ENCODE measurements at places on chromosomes 1 and 21.

DNA sequence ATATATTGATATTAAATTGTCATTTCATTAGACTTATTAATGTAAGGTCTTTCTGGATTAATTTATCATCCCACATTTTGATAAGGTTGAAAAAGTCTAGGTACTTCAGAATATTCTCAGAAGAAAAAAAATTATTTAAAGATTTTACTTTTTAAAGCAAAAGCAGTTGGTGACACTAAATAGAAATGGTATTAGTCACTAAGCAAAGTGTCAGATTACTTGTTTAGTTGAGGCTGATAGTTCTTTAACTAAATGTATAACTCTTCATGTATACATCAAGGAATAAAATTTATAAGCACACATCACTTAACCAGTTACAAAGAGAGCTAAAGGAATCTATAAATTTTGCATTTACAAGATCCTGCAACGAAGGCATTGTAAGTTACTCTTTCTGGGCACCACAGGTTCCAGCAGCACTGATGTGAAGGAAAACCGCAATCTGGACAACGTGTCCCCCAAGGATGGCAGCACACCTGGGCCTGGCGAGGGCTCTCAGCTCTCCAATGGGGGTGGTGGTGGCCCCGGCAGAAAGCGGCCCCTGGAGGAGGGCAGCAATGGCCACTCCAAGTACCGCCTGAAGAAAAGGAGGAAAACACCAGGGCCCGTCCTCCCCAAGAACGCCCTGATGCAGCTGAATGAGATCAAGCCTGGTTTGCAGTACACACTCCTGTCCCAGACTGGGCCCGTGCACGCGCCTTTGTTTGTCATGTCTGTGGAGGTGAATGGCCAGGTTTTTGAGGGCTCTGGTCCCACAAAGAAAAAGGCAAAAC, 101.1 kb downstream of the ADARB1 start:
- no peak for DNase-seq

DNA sequence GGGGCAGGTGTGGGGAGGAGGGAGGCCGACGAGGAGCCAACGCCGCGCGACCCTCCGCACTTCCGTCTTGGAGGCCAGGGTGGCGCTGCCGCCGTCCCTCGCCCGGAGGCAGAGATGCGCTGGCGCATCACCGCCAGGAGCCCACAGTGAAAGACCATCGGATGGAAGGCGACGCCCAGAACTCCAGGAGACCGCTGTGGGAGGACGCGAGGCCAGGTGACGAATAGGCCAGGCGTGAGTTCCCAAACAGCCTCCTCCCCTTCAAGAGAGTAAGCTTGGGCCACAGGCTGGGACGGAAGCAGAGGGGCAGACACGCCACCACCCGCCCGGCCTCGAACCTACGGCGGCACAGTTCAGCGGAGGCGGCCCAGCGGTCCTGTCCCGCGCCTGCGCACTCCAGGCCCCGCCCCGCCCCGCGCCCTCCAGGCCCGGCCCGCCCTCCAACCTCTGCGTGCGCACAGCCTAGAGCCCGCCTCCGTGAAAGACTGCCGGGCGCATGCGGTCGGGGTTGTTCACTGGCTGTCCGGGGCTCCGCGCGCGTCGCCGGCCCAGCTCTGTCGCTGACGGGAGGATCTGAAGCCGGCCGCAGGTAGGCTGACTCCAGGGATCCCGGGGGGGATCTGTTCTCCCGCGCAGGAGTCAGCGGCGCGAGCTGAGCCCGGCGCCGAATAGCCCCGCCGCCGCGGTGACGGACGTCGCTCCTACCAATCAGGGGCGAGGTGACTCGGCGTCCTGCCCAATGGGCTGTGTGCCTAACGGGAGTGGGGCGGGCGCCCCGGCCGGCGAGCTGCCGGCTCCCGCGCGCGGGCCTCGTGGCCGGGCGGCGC, at the start of gene CTPS1:
CTPS1 (plus strand) TSS at position 456 of the 827 bp plus-strand sequence. CDS start 3,595 bp downstream, outside the sequence.
- DNase-seq = peak; percentile 100

DNA sequence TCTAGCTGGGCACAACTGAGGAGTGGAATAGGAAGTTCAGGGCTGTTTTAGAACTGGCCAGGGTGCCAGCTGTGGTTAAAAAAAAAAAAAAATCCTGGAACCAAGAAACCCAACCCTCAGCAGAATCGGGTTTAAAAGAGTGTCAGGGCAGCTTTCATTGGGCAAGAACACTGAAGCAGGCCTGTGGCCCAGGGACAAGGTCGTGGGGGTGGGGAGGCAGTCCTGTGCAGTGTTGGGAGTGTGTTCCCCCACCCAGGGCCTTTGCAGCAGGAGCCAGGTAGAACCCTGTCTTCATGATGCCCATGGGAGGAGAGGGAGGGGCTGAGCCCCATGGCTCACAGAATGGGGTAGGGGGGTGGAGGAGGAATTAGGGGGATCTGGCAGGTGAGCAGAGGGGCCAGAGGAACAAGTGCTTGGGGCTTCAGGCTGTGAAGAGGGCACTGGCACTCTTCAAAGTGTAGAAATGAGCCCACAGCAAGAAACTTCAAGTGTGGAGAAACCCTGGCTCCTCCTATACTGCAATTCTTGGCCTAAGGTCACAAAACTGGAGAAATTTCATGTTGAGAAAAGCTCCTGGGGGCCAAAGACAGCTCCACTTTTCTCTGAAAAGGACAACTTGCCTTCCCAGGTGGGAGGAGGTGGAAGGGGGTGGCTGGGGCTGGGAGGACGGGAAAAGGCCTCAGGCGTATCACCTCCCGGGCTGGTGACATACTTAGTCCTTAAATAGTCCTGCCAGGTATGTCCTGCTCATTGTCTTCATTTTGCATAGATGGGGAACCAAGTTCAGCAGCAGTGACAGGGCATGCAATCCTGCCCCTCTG, 39.3 kb downstream of the KIAA1614 start:
- no peak for DNase-seq

DNA sequence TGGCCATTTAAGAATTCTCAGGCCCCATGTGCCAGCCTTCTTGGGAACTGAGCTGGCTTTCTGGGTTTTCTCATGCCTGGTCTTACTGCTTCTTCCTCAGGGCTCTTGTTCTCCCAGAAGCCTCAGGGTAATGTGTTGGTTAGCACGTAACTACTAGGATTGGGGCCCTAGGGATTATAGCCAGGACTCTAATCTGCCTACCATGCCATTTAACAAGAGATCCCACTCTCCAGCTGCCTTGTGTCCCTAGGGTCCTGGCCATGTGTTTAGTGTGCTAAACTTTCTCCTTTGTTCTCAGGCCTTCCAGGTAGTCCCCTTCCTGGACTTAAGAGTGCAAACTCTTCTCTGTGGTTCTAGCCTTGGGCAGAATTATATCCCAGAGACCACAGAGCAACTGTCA, 2.2 kb upstream of the SH3BGRL3 start:
- no peak for DNase-seq

- no peak for DNase-seq
Observed at GRCh38 chr1:167554028-167554779, 642 bp upstream of the CREG1 start.

DNA sequence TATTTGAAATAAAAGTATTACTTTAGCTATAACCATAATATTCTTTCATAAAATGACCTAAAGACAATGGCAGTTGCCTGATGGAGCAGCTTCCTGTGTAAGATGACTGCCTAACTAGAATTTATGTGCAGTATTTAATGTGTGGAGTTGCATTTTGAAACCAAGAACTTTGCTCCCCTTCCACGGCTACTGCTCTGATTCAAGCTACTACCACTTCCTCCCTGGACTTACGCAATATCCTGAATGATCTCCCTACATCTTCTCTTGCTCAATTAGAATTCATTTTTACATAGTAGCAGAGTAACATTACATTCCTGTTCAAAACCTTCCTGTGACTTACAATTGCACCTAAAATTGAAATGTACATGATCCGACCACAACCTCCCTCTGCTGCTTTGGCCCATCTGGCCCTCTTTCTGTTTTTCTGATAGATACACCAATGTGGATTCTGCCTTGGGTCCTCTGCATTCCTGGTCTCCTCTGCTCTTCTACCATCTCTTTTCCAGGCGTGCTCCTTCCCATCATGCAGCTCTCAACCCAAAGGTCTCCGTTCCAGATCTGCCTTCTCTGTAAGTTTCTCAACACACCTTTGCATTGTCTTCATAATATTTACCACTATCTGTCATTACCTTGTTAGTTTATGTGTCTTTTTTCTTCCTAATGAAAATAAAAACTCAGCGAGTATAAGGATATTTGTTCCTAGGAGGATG, 47.4 kb upstream of the USP25 start:
- no peak for DNase-seq

DNA sequence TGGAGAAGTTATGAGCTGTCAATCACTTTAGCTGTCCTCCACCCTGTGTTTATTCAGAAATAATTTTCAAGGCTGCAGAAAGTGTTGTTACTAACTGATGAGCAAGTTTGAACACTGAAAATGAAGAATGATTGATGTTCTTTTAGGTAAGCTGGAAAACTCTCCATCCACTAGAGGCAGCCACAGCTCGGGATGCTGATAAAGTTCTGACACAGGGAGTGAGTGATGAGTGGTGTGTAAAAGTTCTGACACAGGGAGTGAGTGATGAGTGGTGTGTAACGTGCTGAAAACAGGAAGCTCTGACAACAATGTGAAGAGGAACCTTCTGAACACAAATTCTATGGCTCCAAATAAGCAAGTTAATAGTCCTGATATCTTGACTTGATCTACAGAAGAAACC, 197.5 kb upstream of the PTBP2 start:
- DNase-seq = no peak

- DNase-seq = no peak
Observed at GRCh38 chr1:23470282-23471070, 13.5 kb downstream of the ASAP3 start.

GRCh38 chr1:166888373-166889111, 12.5 kb upstream of the TADA1 start:
- DNase-seq = peak; percentile 1

DNA sequence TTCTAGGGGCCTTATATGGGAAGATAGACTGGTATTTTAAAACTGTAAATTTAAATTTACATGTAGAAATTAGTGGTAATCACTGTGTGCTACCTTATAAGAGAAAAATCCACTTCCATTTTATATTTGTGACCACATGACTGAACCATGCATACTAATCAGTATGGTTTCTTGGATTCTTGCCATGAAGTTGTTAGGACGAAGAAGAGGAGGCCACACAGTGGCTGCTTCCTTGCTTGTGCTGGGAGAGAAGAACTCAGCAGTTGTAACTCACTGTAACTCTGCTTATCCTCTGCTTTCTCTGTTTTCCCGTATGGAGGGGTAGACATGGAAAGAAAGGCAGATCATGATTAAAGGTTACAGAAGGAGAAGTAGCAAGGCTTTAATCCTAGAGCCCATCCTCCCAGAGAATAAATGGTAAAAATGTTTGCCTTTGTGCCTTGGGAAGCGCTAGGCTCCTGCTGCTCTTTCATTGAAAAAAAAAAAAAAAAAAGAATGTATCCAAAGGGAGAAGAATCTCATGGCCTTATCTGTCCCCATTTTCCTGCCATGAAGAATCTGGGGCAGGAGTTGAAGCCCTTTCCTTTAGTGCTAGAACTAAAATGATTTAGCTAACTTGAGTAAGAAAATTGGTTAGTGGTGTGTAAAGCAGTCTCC, 32.4 kb downstream of the KCTD3 start:
- no peak for DNase-seq

- DNase-seq = no peak
Observed at GRCh38 chr1:54370287-54370989, 35.8 kb downstream of the SSBP3 start.

DNA sequence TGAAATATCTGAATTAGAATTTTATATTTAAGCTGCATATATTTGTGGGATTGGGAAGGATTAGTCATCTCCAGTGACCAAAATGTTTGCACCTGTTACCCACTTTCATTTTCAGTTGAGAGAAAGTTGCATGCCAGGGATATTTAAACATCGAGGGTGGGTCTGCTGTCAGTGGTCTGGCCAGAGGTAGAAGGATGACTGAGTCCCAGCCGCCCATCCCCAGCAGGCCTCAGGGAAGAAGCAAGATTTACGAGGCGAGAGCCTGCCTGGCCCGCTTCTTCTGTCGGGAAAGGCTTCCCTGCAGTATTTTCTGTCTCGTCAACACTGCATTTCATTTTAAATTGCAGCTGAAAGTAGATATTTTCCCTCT, 1.4 kb upstream of the MAN1C1 start:
- no peak for DNase-seq

GRCh38 chr1:25472471-25472870, 41.8 kb downstream of the MACO1 start:
- no peak for DNase-seq

DNA sequence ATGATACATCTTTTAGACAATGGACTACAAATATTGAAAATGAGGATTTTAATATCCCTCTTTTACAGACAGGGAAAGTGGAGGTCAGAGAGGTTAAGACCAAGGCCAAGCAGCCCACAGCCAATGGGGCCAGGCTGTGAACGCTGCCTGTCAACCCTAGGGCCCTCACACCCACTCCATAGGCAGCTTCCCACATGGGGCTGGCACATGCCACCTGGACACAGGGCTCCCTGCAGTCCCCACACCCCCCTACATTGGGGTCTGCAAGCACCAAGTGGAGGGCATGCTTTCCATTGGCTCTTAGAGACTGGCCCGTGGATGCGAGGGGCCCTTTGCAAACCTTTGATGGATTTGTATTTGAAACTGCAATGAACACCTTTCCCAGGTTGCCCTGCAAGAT, 348.5 kb upstream of the VAMP3 start:
- no peak for DNase-seq

GRCh38 chr1:185315445-185316071, 1.5 kb downstream of the IVNS1ABP start:
- peak; percentile 30 for DNase-seq

GRCh38 chr1:212237651-212238050, 47.6 kb upstream of the PPP2R5A start:
- no peak for DNase-seq

DNA sequence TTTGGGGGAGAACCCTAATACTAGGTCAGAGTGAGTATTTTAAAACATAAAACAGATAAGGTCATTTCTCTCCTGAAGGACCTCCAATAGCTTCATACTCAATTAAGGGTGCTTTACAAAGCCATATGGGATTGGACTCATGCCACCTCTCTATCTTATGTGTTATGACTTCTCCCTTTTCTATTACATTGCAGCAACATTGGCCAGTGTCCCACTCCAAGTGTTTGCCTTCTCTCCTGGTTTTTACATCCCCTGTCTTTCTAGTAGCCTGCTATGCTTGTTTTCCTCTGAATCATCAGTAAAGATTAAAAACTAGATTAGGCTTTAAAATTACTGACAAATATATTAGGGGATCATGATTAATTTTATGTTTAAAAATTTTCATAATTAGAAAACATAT, 66.6 kb downstream of the SCMH1 start:
- DNase-seq = no peak

GRCh38 chr1:217627431-217627830, 3.5 kb downstream of the GPATCH2 start:
- no peak for DNase-seq

GRCh38 chr1:41804176-41804575, 114.5 kb downstream of the HIVEP3 start:
- DNase-seq = no peak
